ENCODE measurements at places on chromosomes 5 and 9. TPM values are rescaled to one million over a fixed set of nuclear protein-coding genes. Genes with fewer than 3 reads are reported as not detected.

The OBP2B gene
- total RNA-seq, result not detected

The TERT gene
- 1.5 TPM for total RNA-seq

The GPRIN1 gene
- total RNA-seq, result 19.9 TPM

The TAF1L gene
- total RNA-seq, result under 0.01 TPM

The FBN2 gene
- 4.4 TPM for total RNA-seq

The FOXD4 gene
- total RNA-seq, result not detected

The LRRC26 gene
- not detected for total RNA-seq

The PRLR gene
- total RNA-seq, result not detected

The PRELID2 gene
- total RNA-seq, result 32.9 TPM

The NRG2 gene
- 2.0 TPM for total RNA-seq

Data from G401 (cell line).